ENCODE measurements at places on chromosomes 6 and 20.

DNA sequence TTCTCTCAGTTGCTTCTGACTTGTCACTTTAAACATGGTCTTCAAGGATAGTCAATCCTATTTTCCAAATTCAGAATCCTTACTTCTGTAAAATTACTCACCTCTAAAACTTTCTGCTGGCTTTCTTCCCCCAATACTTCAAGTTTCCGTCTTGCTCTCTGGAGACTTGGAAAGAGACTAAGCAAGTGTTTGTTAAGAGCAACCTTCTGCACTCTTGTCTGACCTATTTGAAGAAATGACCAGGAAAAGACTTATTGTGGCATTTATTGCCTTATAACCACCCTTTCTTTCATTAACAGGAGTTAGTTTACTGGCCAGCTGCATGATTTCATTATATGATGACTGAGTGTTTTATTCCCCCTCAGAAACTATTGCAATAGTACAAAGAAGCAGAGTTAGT is 181.0 kb downstream of the TBC1D7 start:
- no peak for DNase-seq

- DNase-seq = no peak
Observed at GRCh38 chr20:57772349-57772964, 62.6 kb upstream of the PMEPA1 start.

GRCh38 chr6:139699335-139699734 is 324.9 kb upstream of the CITED2 start:
- no peak for DNase-seq

GRCh38 chr6:133891927-133892812 is 3.3 kb downstream of the TCF21 start:
- DNase-seq = no peak

- DNase-seq = no peak
Observed at GRCh38 chr20:7859356-7859802, 80.9 kb downstream of the HAO1 start.

Data from dorsolateral prefrontal cortex (tissue), 122 donors.